ENCODE measurements at places on chromosomes 12 and 14.
A peak's percentile ranks its signal among the peaks of the same experiment; 100 is the strongest.

DNA sequence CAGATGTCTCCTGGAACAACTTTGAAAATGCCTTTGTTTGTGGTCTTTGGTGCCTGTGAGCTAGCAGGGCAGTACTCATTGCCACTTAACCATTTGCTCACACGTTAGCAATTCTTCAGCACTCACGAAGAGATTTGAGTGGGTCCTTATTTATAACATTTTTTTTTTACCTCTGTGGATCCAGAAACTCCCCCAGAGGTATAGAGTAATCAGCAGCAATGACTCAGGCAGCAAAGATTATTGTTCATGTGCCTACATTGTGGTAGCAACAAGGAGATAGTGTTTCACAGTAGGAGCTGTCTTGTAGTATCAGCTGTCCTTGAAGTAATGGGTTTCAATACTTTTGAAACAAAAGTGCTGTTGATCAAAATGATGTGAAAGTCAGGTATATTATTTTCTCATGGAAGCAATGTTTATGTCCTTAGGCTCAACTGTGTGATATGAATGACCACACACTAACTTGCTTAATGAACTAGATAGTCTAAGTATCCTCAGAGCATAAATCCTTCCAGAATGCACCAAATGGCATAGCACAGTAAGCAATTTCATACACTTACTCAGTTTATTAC, 304.1 kb downstream of the EGLN3 start:
- DNase-seq = no peak

DNA sequence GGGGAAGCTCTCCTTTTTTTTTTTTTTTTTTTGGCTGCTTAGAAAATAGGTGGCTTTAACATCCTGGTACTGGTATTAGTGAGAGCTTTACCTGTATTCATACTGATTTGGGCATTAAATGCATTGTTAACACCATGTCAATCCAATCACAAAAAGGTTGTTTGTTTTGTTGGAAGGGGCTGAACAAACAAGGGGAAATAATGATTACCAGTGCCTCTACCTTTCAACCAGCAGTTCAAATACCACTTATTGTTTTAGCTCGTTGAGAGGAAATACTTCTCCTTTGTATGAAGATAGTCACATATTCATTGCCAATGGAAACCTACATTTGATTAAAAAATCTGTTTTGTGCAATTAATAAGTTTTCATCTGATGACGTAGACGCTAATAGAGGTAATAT, 72.9 kb downstream of the MIPOL1 start:
- no peak for DNase-seq

DNA sequence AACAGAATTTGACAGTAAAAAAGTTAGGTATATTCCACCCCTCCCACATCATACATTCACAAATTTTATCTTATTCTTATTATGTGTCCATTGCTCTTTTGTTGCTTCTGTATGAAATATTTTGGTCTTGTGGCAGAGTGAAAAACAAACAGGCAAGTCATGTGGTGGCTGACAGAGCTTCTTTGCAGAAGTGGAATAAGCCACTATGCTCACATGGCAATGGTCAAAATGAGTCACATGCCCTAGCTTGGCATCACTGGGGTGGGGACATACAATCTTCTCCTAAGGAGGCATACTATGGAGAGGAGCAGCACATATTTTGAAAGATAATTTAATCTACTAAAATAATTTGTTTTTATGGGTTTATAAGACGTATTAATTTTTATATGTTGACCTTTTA, 27.7 kb upstream of the CMA1 start:
- DNase-seq = no peak

- peak; percentile 97 for DNase-seq
Measured at GRCh38 chr14:52706724-52707706, at the start of gene PSMC6. PSMC6 (plus strand) TSS chr14:52707200; CDS start chr14:52707220, 20 bp downstream.

DNA sequence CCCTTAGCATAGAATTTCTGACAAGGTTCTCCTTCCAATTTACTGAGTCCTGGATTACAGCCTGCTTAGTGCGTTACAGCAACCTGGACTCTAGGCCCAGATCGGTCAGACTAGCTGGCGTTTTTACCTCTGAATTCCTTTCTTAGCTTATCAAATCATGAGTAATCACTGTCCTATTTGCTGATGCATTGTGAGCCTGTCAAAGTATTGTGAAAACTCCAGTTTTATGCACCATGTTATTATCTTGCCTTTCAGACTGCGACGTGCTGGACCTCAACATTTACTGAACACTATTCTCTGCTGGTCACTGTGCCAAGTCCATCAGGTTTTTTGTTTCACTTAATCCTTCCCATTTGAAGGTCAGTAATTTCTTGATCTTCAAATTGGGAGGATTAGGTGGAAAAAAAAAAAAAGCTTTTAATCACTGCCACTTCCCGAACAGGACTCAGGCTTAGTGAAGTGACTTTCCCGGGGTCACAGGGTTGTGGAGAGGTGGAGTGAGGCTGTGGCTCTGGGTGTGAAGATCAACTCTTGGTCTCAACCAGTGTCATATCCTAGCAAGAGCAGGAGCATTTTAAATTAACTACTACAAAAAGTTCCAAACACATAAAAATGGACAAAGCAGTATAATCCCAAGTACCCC, 31.2 kb downstream of the FBXO21 start:
- no peak for DNase-seq

DNA sequence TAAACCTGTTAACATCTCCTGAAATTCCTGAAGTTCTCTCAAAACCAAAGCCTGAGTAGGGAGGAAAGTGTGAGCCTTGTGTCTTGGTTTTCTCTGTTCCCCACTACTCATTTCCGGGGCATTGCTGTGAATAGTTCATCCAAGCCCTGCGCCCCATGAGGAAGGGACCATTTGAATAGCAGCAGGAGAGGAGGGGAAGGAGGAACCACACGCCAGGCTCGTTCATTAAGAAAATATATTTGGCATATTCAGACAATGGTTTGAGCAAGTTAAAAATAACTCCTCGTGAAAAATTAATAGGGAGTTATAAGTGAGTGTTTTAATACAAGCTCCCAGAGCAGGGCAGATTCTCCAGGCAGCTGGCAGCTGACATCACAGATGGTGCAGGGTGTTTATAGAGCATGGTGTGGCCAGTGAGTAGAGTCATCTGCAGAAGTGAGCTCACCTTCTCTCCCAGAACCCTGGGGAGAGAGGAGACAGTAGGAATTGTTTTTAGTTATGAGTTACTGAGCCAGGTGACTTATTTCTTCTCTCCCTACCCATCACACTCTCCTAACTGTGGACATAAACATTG, 29.5 kb upstream of the CISTR start:
- DNase-seq = no peak

DNA sequence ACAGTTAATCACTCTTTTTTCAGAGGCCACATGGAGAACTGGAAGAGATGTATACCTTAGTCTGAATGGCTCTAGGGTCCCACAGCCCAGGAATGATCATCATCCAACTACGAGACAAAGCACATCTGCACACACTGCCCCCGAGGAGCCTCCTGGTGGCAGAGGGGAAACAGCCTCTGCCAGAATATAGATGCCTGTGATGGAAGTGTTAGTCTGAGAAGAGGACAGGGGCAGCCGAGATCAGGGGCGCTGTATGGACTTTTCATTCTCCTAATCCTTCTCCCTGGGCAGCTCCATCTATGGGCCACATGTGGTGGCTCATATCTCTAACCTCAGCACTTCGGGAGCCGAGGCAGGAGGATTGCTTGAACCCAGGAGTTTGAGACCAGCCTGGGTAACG, 82.8 kb upstream of the CAPRIN2 start:
- DNase-seq = no peak

All from muscle of leg (tissue), 16 donors.